Glutamatergic neuron (in vitro differentiated cells): ENCODE measurements at places on chromosomes 3 and 15. TPM values are rescaled to one million over a fixed set of nuclear protein-coding genes. Genes with fewer than 3 reads are reported as not detected.

GRCh38 chr3:37536840-37537239 lies 324.8 kb upstream of the CTDSPL start:
- H3K4me3 ChIP-seq: no peak overlapping the region
- no peak for DNase-seq
- H3K4me1 ChIP-seq: peaks cover 22% of the 10 kb centered on the region

DNA sequence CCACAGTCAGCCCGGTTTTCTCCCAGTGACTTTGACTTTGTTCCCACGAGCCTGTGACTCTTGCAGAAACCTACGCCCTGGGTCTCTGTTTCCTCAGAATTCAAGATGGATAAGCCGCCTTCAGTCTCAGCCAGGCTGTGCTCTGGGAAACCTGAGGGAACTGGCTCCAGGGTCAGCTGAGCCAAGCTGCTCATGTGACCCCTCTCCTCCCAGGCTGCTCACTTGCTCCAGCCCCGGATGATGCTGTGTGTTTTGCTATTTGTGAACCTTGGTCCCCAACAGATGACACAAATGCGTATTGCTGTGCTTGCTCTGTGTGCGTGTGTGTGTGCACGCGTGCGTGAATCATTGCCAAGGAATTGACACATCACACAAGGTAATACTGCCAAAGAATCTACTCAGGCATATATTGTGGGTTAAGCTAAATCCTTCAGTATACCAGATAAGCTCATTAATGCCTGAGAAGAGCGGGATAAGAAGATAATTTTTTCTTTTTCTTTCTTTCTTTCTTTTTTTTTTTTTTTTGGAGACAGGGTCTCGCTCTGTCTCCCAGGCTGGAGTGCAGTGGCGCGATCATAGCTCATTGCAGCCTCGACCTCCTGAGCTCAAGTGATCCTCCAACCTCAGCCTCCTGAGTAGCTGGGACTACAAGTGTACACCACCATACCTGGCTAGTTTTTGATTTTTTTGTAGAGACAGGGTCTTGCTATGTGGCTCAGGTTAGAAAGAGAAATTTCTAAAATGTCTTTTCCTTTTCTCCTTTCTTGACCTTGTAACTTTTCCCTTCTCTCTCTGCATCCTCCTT lies 29.2 kb upstream of the UMPS start:
- peaks cover 10% of the 10 kb centered on the region for H3K36me3 ChIP-seq
- H3K4me3 ChIP-seq: no peak overlapping the region
- DNase-seq: no peak
- H3K4me1 ChIP-seq: no peaks in the 10 kb centered on the region

DNA sequence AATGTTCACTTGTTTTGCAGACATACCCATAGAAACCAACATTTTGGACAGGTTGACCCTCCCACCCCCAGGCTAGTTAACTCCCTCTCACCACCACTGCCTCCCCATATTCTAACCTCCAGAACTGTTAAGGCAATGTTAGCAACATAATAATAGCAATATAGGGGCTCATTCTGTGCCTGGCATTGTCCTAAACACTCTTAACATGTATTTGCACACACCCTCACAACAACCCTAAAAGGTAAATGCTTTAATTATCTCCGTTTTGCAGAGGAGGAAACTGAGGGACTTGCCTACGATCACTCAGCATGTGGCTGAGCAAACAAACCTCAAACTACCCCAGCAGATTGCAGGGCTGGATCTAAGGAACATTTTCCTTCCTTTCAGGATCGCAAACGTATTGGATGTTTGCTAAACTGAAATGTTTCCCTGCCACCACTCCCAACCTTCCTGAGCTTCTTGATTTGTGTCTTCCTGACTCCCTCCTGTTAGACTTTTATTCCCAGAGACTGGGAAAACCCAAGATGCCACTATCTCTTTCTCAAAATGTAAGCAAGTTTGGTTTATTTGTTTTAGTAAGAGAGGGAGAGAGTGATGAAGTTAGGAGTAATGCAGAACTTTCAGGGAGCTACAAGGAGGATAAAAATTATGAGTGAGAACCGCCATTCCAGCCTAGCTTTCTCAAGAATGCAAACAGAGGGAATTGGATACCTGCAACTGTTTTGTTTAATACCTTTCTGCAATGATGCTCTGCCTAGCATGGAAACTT lies 1.3 kb downstream of the SCG5 start:
- H3K27ac ChIP-seq: no peak overlapping the region
- H3K36me3 ChIP-seq: no peaks in the 10 kb centered on the region
- peak overlapping the region; percentile 68 for H3K4me3 ChIP-seq
- peaks cover 9% of the 10 kb centered on the region for H3K4me1 ChIP-seq

GRCh38 chr3:14462738-14463137 lies 60.3 kb downstream of the SLC6A6 start:
- no peak overlapping the region for H3K27ac ChIP-seq
- no peaks in the 10 kb centered on the region for H3K36me3 ChIP-seq
- no peak for DNase-seq
- no peaks in the 10 kb centered on the region for H3K4me1 ChIP-seq
- H3K27me3 ChIP-seq: peaks cover 3% of the 10 kb centered on the region

DNA sequence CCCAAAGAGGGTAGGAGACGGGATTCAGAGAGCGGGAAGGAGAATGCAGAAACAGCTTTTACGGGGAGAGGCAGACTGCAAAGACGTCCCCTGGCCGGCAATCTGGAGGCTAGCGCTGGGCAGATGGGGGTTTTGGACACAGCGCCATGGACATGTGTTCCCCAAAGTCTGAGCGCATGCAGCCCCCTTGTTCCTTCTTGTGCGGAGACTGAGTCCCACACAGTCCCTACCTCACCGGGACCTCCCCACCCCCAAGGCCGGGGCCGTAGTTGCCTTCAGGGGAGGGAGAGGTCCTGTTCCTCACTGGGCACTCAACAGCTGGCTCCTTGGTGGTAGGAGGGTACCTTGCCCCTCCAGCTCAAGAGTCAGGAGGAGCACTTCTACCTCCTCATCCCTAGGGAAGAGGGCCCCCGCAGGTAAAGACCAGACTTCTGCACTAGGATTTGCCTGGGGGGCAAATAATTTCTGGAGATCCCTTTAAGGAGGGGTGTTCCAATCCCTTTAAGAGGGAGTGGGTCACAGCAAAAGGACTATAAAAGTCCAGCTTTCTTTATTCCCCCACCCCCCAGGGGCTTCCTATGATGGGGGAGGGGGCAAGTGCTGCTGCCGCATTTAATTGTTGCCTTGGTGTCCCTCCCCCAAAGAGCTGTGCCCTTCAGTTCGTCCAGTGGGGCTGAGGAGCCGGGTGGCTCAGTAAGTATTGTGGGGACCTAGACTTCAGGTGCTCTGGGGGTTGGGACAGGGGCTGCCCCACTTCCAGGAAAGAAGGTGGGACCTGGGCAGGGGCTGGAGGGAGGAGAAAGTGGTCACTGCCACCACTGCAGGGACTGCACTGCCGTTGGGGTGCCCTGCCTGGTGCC lies 3.6 kb upstream of the BAHD1 start:
- H3K4me1 ChIP-seq: peaks cover 11% of the 10 kb centered on the region
- DNase-seq: no peak
- H3K36me3 ChIP-seq: no peaks in the 10 kb centered on the region
- H3K4me3 ChIP-seq: peak overlapping the region; percentile 85

HRG gene
- not detected for total RNA-seq

DNA sequence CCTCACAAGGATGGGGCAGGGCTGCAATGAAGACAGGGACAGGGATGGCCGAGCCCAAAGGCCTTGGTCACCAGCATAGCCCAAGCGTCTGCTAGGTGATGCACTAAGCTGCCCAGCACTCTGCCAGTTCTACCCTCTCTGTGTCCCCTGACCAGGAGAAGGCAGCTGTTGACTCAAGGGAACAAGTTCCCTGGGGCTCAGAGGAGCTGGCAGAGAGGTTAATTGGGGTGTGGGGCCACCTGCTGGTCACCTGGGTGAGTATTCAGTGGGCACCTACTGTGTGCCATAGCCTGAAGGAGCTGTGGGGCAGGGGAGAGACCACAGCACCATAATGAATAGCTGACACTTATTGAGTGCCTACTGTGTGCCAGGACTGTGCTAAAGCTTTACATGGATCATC lies 22.0 kb upstream of the DOCK3 start:
- H3K4me3 ChIP-seq: no peak overlapping the region
- H3K27ac ChIP-seq: no peak overlapping the region
- peaks cover 4% of the 10 kb centered on the region for H3K36me3 ChIP-seq

IL20RB gene
- total RNA-seq: 1.8 TPM

GRCh38 chr3:45486926-45487325 lies 98.5 kb downstream of the LARS2 start:
- no peak overlapping the region for H3K4me3 ChIP-seq
- no peak overlapping the region for H3K27ac ChIP-seq
- no peaks in the 10 kb centered on the region for H3K4me1 ChIP-seq
- H3K36me3 ChIP-seq: peaks cover 5% of the 10 kb centered on the region
- DNase-seq: no peak
- H3K27me3 ChIP-seq: no peaks in the 10 kb centered on the region

KCNH8 gene
- total RNA-seq: 30.9 TPM

- DNase-seq: no peak
- no peak overlapping the region for H3K27ac ChIP-seq
- H3K27me3 ChIP-seq: no peaks in the 10 kb centered on the region
- H3K36me3 ChIP-seq: no peaks in the 10 kb centered on the region
These were observed 27.1 kb downstream of the FILIP1L start for GRCh38 chr3:100087198-100087597.

DNA sequence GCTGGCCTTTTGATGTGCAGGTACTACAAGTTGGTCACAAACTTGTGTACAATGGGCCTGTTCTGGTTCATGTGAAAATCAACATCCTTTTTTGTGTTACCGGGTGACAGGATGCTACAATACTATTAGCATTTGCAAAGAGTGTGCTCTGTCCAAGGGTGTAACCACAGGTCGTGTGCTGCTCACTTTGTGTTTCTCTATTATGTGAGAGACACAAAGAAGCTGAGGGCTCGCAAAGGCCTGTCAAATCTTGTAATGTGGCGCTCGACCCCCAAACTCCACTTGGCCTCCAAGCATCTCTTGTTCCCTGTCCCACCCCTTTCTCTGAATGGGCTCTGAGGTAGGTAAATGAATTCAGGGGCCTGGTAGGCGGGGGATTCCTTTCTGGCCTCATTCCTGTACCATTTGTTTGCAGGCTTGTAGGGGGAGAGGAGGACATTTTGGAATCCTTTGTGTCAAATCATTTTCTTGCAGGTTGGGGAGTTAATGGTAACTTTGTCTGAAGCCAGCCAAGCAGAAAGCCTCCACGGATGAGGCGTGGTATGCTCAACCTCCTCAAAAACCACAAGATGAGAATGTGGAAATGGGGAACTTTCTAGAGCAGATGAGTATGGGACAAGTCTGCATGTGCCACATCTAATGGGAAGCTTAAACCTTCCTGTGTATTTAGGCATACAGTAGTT lies 109.1 kb downstream of the OPA1 start:
- DNase-seq: no peak

LPCAT4 gene
- 107 TPM for total RNA-seq

RFX7 gene
- total RNA-seq: 34.1 TPM

- no peak overlapping the region for H3K27ac ChIP-seq
- no peak overlapping the region for H3K4me3 ChIP-seq
- DNase-seq: no peak
- peaks cover 9% of the 10 kb centered on the region for H3K4me1 ChIP-seq
These were observed 740.2 kb downstream of the ROBO1 start for GRCh38 chr3:79027593-79027992.
